Astrocyte (in vitro differentiated cells and primary cell): ENCODE measurements at places on chromosomes 12 and 14. TPM values are rescaled to one million over a fixed set of nuclear protein-coding genes. Genes with fewer than 3 reads are reported as not detected.

Gene REC8
- 33.5 and 46.4 TPM in 2 replicates for total RNA-seq

Gene FAM234B
- total RNA-seq: 6.2 and 6.3 TPM in 2 replicates

Gene KLRC3
- total RNA-seq: 0.94 and 1.2 TPM in 2 replicates

Gene COX8C
- total RNA-seq: not detected in 2 replicates

Gene OR6C68
- not detected in 2 replicates for total RNA-seq

Gene SLC38A4
- 1.5 and 1.6 TPM in 2 replicates for total RNA-seq

Gene DGLUCY
- 20.0 and 25.9 TPM in 2 replicates for total RNA-seq

Gene SMCO3
- 0.57 and 0.84 TPM in 2 replicates for total RNA-seq

Gene SERPINA5
- total RNA-seq: 0.23 and 0.36 TPM in 2 replicates

Gene AP5M1
- 51.1 and 61.1 TPM in 2 replicates for total RNA-seq

Gene OTOGL
- total RNA-seq: 0.16 and 0.53 TPM in 2 replicates

Gene LPAR5
- total RNA-seq: 0.73 and 0.89 TPM in 2 replicates

Gene DACT1
- 49.3 and 55.0 TPM in 2 replicates for total RNA-seq

Gene CBLN3
- 3.9 and 5.4 TPM in 2 replicates for total RNA-seq

Gene PDE3A
- total RNA-seq: 1.1 and 1.7 TPM in 2 replicates

Gene EFCAB11
- total RNA-seq: 7.5 and 7.6 TPM in 2 replicates

Gene MYH6
- not detected in 2 replicates for total RNA-seq

Gene PLCZ1
- not detected in 2 replicates for total RNA-seq

Gene ANGEL1
- 12.7 and 15.0 TPM in 2 replicates for total RNA-seq

Gene TAS2R30
- total RNA-seq: 1.3 and 1.7 TPM in 2 replicates

Gene CD163L1
- 1.3 and 1.6 TPM in 2 replicates for total RNA-seq

Gene AQP2
- total RNA-seq: not detected in 2 replicates

Gene PLEKHA5
- total RNA-seq: 35.5 and 38.9 TPM in 2 replicates

Gene NKX2-1
- total RNA-seq: not detected in 2 replicates

Gene APOLD1
- total RNA-seq: 0.38 and 0.70 TPM in 2 replicates

Gene PPFIA2
- 0.59 and 1.3 TPM in 2 replicates for total RNA-seq
